ENCODE measurements at places on chromosomes 7 and 10. TPM values are rescaled to one million over a fixed set of nuclear protein-coding genes. Genes with fewer than 3 reads are reported as not detected.

The C10orf62 gene
- not detected for polyA plus RNA-seq

The RAPGEF5 gene
- 1.2 TPM for polyA plus RNA-seq

The VIPR2 gene
- polyA plus RNA-seq = not detected

The PTER gene
- polyA plus RNA-seq = 11.8 TPM

The GPR146 gene
- 2.6 TPM for polyA plus RNA-seq

The P4HA1 gene
- polyA plus RNA-seq = 22.8 TPM

The UCN3 gene
- not detected for polyA plus RNA-seq

The EBF3 gene
- not detected for polyA plus RNA-seq

The GJD4 gene
- not detected for polyA plus RNA-seq

The AEBP1 gene
- 3.7 TPM for polyA plus RNA-seq

The LRMDA gene
- polyA plus RNA-seq = not detected

The CLDN4 gene
- polyA plus RNA-seq = not detected

The LIPM gene
- polyA plus RNA-seq = not detected

The FAM221A gene
- polyA plus RNA-seq = 3.6 TPM

The ACBD7 gene
- polyA plus RNA-seq = not detected

The PITX3 gene
- not detected for polyA plus RNA-seq
